ENCODE measurements at places on chromosomes 1 and 21.
A peak's percentile ranks its signal among the peaks of the same experiment; 100 is the strongest.

GRCh38 chr21:34582506-34583150, 32.3 kb downstream of the RCAN1 start:
- no peak for DNase-seq

DNA sequence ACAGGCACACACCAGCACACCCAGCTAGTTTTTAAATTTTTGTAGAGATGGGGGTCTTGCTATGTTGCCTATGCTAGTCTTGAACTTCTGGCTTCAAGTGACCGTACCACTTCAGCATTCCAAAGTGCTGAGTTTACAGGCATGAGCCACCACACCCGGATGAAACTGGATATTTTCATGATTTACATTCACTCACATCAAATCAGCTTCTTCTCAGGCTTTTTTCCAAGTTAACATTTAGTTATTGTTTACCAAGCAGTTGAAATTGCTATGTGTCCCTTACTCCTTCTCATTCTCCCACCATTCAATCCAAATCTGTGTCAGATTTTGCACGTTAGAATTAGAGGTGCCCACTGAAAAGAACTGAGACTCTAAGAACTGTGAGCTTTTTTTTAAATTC, 18.4 kb downstream of the RIT1 start:
- no peak for DNase-seq

DNA sequence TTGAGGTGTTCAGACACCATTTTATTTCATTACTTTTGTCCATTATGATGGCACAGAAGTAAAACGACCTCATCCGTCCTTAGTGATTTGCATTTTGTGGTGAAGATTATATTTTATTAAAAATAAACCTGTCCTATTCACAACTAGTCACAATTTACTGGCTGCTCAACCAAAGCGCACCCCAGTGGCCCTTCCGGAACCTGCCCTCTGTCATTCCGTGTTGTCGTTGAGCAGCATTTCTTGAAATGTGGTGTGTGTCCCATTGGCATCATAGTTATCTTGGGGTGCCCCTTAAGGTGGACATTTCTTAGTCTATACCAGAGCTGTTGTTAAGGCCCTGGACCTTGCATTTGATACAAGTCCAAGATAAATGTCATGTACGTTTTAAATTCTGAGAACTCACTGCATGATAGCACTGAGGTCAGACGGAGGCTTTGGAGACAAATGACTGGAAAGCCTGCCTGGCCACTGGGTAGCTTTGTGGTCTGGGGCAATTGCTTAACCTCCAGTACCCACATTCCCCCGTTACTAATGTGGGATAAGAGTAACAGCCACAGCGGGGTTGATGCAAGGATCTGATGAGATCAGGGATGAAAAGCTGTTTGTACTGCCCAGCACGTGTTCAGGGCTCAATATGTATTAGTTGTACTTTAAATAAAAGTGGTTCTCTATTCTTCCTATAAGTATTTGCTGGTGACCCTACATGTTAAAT, 36.2 kb downstream of the BACH1 start:
- no peak for DNase-seq

- no peak for DNase-seq
Observed at GRCh38 chr1:237166593-237167101, 124.7 kb downstream of the RYR2 start.

GRCh38 chr1:180920702-180921101, 8.0 kb downstream of the KIAA1614 start:
- no peak for DNase-seq

- DNase-seq, result no peak
Observed at GRCh38 chr1:182633657-182634281, 29.6 kb upstream of the RGS16 start.

GRCh38 chr1:33367485-33368405, 46.8 kb upstream of the A3GALT2 start:
- DNase-seq, result peak; percentile 73

- DNase-seq, result no peak
Observed at GRCh38 chr21:45086337-45086958, 12.1 kb downstream of the ADARB1 start.

DNA sequence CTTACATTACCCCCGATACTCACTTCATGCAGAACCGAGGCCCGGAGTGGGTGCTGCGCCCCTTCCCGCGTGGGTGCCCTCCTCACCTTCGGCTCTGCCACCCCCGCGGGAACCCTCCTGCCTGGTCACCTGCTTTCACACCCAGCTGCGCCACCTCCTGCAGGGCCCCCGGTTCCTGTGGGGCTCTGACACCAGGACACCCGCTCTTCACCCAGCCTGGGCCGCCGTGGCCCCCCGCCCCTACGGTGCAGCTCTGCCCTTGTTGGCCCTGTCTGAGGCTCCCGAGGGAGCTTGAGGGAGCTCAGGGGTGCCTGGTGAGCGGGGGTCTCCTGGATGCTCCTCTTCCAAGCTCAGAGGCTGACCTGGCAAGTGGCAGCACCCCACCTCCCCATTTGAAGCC, 19.0 kb downstream of the RRP1 start:
- DNase-seq, result no peak

DNA sequence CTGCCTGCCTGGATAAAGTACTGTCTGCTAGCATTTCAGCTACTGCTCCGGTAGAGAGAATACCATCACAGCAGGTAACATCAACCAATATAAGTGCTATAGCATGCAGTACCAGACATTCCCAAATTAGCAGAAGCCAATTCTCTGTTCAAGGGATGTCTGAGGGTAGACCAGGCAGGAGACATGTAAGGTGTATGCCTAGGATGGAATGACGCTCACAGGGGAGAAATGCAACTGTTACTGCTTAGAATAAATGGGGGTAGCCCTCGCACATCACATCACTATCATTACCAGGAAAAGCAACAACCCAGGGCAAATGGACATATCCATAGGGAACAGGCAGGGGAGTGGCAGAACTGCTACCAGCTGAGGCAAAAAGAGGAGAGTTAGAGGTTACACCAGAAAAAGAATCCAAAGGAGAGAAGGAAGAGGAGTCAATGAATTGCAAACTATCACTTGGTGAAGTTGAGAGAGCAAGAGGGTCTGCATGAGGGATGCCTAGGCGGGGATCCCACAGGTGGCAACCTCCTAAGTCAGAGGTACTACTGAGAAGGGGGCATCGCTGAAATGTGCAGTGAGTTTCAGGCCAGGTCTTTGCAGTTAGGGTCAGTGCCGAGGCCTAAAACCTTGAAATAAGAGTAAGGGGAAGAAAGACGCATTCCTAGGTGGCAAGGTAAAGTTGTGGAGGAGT, 1.1 kb downstream of the UBE2Q1 start:
- no peak for DNase-seq

GRCh38 chr1:205474571-205474970, 18.7 kb upstream of the BLACAT1 start:
- no peak for DNase-seq

- no peak for DNase-seq
Observed at GRCh38 chr1:23522244-23522982, 8.6 kb downstream of the E2F2 start.

DNA sequence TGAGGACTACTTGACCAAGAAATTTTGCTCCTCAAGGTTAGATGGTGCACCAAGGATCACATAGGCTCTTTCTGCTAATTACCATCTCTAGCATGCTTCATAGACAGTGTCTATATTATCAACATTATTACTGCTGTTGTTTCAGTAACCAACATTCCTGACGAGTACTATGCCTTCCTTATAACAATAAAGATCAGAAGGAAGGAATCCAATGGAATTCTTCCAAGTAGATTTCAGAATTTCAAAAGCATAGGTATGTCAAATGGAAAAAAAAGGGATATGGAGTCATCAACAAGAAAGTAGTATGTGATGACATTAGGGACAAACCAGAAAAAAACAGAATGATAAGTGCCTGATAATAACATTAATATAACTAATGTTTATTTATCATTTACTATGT, 39.6 kb upstream of the LPGAT1 start:
- no peak for DNase-seq

GRCh38 chr1:164633997-164634396, 75.0 kb downstream of the PBX1 start:
- DNase-seq, result no peak

DNA sequence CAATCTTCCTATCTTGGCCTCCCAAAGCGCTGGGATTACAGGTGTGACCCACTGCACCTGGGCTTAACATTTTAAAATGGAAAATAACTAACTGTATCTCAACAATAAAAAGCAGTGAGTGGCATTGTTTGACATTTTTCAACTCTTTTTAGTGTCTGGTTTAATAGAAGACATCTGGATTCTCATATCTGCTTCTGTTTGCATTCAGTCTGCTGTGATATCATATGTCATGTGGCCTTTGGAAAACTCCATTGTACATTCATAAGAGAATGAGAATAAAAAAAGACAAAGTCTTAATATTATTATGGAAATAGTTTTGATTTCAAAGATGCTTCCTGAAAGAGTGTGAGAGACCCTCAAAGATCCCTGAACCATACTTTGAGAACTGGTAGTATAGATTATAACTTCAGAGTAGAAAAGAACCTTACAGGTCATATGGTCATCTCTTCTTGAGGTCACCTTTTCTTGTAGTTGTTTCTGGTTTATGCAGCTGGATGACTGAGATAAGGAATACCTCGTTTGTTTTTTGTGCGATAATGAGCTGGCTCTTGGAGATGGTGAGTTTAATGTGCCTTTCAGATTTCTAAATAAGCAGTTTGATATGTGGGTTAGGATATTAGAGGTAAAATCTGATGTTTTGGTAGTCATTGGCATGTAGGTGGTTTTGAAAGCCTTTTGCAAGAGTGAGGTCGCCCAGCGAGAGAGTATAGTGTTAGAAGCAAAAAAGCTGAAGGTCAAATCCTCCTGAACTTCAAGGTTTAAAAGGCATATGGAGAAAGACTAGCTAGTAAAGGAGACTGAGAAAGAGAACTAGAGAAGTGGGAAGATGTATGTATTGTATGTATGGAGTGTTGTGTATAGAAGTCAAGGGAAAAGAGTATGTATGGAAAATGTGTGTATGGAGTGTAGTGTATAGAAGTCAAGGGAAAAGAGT, 17.2 kb downstream of the CEP350 start:
- DNase-seq, result no peak

DNA sequence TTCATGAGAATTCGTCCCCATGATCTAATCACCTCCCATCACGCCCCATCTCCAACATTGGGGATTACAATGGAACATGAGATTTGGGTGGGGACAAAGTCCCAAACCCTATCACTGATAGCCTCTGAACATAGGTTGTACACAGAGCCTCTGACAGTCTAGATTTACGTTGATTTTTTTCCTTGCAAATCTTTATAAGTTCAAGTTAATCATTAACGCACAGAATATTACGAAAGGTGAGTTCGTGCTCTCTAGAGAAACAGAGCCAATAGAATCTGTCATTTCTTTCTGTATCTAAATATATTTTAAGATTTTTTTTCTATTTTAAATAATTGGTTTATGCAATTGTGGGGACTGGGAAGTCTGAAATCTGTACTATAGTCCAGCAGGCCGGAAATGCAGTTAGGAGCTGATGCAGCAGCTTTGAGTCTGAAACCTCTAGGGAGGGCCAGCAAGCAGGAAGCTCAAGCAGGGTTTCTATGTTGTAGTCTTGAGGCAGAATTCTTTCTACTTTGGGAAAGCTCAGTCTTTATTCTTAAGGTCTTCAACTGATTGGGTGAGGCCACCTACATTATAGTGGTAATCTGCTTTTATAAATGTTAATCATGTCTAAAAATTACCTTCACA, 61.0 kb downstream of the SELENOF start:
- DNase-seq, result no peak

- DNase-seq, result peak; percentile 3
Observed at GRCh38 chr21:29342363-29342957, 43.7 kb downstream of the BACH1 start.

- no peak for DNase-seq
Observed at GRCh38 chr1:86154571-86155050, 2.0 kb downstream of the COL24A1 start.

All from stimulated activated CD4-positive, alpha-beta T cell treated with anti-CD3 and anti-CD28 coated beads, Interleukin-15, amount 100 ng/mL, for 1 hour (primary cell).